ENCODE measurements at places on chromosomes 2 and 18. TPM values are rescaled to one million over a fixed set of nuclear protein-coding genes. Genes with fewer than 3 reads are reported as not detected.

- H3K27me3 ChIP-seq: no peaks in the 10 kb centered on the region
- H3K4me1 ChIP-seq: peaks cover 54% of the 10 kb centered on the region
- no peaks in the 10 kb centered on the region for H3K36me3 ChIP-seq
- no peak for DNase-seq
- H3K4me3 ChIP-seq: no peak overlapping the region
Observed at GRCh38 chr2:101725515-101726192, 28.1 kb downstream of the MAP4K4 start.

DNA sequence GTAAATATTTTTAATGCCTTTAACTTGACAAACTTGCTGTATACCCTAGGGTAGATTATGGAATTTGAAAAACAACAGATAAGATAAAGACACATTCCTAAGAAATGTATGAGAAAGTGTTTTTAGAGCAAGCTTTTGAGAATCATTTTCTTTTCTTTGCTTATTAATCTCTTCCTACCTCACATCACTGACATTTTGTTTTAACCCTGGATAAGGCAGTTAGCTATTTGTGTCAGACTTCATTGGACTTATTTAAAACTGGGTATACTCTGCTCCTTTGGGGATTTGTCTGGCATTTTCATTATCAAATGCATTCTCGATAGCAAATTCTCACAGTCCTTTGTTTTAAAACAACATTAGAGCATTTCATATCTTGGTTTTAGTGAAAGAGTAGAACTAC lies 17.2 kb downstream of the EML4 start:
- H3K27ac ChIP-seq: no peak overlapping the region
- no peaks in the 10 kb centered on the region for H3K36me3 ChIP-seq
- DNase-seq: no peak

CRYBA2 gene
- not detected for total RNA-seq

DPYSL5 gene
- 0.40 TPM for total RNA-seq

DNA sequence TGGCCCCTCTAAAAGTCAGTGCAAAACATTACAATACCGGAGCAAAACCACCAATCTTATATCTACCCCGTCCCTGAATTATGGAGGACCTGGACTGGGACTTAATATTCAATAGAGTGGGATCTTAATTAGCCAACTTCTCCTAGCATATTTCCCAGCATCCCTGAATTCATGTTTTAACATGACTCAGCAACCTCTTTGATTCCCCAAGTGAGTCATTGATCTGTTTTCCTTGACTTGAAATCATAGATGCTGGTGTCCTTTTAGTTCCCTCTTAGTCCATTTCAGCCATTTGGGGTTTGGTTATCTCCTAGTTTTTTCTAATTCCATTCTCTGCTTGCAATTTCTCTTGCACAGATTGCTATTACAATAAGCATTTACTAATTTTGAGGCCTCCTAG lies 677.7 kb upstream of the CELF4 start:
- no peaks in the 10 kb centered on the region for H3K36me3 ChIP-seq
- H3K27ac ChIP-seq: no peak overlapping the region
- no peaks in the 10 kb centered on the region for H3K27me3 ChIP-seq
- no peak for DNase-seq
- H3K4me1 ChIP-seq: no peaks in the 10 kb centered on the region

GRCh38 chr18:53909668-53910067 lies 314.8 kb downstream of the MBD2 start:
- no peak overlapping the region for H3K27ac ChIP-seq
- no peaks in the 10 kb centered on the region for H3K36me3 ChIP-seq
- H3K27me3 ChIP-seq: no peaks in the 10 kb centered on the region
- no peak for DNase-seq
- H3K4me3 ChIP-seq: no peak overlapping the region

GRCh38 chr2:119005555-119005954 lies 63.6 kb downstream of the MARCO start:
- H3K27ac ChIP-seq: no peak overlapping the region
- no peak overlapping the region for H3K4me3 ChIP-seq
- H3K36me3 ChIP-seq: no peaks in the 10 kb centered on the region
- DNase-seq: no peak
- H3K27me3 ChIP-seq: no peaks in the 10 kb centered on the region

SPC25 gene
- total RNA-seq: not detected

DNA sequence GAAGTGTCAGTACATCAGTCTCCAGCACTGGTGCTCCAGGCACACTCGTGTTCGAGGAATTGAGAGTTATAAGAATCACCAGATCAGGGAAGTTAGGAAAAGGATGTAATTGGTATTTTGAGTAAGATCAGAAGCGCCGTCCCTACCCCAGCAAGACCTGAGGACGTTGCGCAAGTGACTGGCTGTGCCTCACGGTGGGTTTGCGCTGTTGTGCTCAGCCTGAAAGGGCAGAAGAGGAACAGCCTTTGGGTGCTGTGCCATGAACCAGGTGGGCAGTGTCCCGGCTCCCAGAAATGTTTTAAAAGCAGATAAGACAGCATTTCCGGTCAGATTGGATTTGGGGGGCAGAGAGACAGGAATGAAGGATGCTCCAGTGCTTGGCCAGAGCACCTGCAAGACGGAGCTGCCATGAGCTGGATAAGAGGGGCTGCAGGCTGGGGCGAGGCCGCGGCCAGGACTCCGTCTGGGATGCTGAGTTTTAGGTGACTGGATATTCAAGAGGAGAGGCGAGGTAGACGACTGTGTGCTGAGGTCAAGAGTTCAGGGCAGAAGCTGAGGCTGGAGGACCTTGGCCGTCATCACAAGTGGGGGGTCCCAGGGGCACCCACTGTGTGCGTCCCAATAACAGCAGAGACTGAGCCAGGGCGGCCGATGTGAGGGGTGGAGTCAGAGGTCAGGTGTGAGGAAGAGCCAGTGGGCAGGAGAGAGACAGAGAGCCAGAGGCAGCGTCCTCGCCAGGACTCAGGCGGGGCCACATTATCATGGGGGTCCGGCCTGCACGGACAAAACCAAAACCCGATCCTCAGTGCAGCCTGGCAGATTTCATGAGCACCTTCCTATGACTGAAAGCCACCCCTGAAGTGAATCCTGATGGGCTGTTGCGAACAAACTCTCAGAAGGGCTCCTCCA lies 77.7 kb upstream of the ALKAL2 start:
- no peak for DNase-seq
- no peaks in the 10 kb centered on the region for H3K4me1 ChIP-seq
- no peak overlapping the region for H3K27ac ChIP-seq

DNA sequence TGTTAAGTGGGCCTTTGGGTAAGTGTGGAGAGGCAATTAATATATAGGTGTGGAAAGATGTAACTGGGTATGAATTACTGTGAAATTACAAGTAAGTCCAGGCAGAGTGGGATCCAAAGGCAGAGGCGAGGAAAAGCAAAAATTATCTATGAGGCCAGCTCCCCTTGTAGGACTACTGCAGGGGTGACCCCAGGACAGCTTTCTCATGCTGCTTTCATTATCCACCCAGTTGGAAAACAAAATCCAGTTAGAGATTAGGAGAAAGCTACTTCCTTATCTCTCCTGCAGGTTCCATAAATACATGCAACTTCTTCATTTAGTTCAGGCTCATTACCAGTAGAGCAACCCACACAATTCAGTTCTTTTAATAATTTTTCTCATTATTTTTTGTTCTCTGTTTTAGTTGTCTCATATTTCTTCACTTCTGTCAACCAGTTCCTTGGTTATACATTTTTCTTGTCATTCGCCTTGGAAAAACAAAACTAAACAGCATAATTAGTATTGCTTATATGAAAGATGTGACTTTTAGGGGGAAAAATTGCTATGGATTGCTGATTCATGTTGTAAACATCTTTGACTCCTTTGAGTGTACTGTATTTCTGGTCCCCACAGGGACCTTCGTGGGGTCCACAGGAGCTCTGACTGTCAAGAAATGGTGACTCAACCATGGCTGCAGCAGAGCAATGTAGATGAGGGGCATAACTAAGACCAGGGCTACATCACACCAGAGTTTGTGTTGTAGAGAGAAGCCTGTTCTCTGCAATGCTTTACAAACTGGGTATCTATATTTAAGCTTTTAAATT lies 110.4 kb upstream of the PARD3B start:
- no peak for DNase-seq
- no peak overlapping the region for H3K27ac ChIP-seq
- H3K4me3 ChIP-seq: no peak overlapping the region

ARHGEF33 gene
- 2.1 TPM for total RNA-seq

DNA sequence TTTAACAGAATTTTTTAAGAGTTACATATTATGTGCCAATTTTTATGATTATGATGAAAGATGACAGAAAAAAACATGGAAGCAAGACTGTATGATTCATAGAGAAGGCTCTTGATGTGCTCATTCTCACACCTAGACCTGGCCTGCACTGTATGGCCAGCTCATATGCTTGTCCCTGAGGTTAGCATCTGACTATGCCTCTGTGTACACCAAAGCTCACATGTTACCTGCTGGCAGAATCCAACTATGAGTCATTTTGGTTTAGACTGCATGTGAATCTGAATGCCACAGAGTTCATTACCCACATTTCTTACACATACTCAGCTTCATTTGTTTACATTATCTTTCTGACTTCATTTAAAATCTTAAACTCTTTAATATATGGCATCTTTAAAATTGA lies 139.0 kb downstream of the DSC3 start:
- H3K4me1 ChIP-seq: no peaks in the 10 kb centered on the region
- H3K36me3 ChIP-seq: no peaks in the 10 kb centered on the region
- no peaks in the 10 kb centered on the region for H3K27me3 ChIP-seq
- no peak for DNase-seq
- no peak overlapping the region for H3K4me3 ChIP-seq

- no peak overlapping the region for H3K4me3 ChIP-seq
- no peaks in the 10 kb centered on the region for H3K27me3 ChIP-seq
- no peaks in the 10 kb centered on the region for H3K36me3 ChIP-seq
- DNase-seq: no peak
Observed at GRCh38 chr2:136162438-136162837, 44.5 kb upstream of the CXCR4 start.

DNA sequence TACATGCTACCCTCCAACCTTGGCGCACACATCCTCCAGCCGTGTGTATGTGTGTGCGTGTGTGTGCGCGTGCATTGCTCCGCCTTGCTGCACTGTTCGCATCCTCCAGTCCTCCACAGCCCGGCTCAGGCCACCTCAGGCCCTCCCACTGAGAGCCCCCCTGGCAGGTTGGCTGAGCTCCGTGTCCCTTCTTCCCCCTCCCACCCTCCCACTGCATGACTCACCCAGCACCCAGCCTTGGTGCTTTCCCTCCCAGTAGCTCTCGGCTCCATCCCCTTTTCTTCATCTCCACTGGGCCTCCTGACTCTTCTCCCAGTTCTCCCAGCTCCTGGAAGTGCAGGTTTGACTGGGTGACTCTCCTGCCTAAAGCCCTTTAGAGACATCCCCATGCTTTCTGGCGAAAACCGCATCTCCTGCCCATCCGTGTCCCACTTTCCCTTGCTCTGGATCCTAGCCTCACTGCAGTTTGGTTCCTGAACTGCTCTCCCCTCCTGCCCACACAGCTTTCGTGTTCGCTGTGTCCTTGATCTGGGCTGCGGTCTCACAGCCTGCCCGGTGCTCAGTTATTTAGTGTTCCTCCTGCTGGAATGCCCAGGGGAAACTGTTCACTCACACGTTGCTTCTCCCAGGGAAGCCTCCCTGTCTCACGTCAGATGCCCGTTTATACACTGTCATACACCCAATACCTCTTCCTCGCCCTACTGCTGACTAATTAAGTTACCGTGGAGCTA lies 4.9 kb downstream of the TMEM177 start:
- H3K4me3 ChIP-seq: no peak overlapping the region
- DNase-seq: no peak
- H3K36me3 ChIP-seq: peaks cover 43% of the 10 kb centered on the region

NAT8 gene
- total RNA-seq: not detected

- H3K27me3 ChIP-seq: no peaks in the 10 kb centered on the region
- DNase-seq: peak; percentile 91
- no peak overlapping the region for H3K27ac ChIP-seq
- H3K36me3 ChIP-seq: no peaks in the 10 kb centered on the region
- no peaks in the 10 kb centered on the region for H3K4me1 ChIP-seq
Observed at GRCh38 chr2:95266781-95267430, 7.3 kb upstream of the PROM2 start.

- no peak for DNase-seq
- no peaks in the 10 kb centered on the region for H3K27me3 ChIP-seq
- H3K4me1 ChIP-seq: peaks cover 25% of the 10 kb centered on the region
- no peak overlapping the region for H3K27ac ChIP-seq
Observed at GRCh38 chr18:75268364-75268646, 57.7 kb downstream of the TSHZ1 start.

SLC16A14 gene
- total RNA-seq: 2.8 TPM

GRCh38 chr2:120227111-120227991 lies 4.2 kb upstream of the TMEM185B start:
- no peak overlapping the region for H3K27ac ChIP-seq
- no peak overlapping the region for H3K4me3 ChIP-seq
- no peak for DNase-seq
- no peaks in the 10 kb centered on the region for H3K27me3 ChIP-seq
- H3K4me1 ChIP-seq: peaks cover 14% of the 10 kb centered on the region

LRP1B gene
- total RNA-seq: 0.42 TPM

PSMA8 gene
- not detected for total RNA-seq

DNA sequence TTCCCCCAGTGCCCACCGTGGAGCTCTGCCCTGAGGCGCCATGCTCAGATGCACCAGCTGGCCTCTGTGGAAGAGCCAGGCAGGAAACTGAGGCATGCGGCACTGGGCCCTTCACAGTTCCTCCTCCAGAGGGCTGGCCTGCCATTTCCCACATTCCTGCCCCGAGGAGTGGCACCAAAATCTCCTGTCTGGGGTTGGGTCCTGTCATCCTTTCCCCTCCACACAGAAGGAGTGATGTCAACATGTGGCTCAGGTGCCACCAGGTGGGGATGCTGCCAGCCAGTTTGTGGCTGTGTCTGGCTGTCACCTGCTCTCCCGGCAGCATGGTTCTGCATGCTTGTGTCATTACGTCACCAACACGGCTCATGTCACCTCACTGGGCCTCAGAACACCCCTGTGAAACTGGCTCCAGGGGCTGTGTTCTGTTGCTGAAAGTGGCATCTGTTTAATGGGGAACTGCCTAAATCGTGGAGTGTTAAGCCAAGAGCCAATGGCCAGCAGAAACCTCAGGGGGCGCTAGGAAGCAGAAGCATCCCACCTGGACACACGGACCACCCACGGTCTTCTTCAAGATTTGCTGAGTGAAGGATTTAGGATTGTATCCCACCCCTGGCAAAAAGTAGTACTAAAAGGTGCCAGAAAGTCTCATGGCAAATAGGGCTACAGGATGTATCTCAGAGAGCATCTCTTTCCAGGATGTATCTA lies 51.3 kb downstream of the ZAP70 start:
- DNase-seq: no peak
- H3K36me3 ChIP-seq: peaks cover 65% of the 10 kb centered on the region
- H3K4me1 ChIP-seq: peaks cover 20% of the 10 kb centered on the region

DNA sequence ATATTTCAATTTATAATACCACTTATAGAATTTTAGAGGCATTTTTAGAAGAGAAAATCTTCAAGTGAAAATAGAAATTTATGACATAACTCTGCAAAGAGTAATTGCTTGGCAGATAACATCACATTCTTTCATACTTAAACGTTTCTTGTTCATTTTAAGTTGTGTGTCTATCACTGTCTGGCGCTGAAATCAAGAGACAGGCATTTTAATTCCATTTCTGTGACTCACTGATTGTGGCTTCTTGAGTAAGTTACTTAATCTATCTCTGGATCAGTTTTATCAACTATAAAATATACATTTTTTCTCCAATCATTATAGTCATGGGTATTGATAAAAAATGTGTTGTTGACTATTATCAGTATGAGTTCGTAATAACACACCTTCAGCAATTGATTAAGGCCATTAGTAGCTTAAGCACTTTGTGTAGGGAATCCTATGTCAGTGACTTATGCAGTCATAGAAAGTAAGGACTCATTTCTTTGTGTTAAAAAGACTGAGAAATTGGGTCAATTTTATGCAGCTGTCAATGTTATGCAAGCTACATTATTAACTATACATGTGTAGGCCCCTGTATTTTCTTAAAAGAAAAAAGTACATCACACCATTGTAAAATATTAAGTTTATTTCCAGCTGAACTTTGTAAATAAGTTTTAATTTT lies 497.3 kb downstream of the CCDC85A start:
- H3K4me3 ChIP-seq: no peak overlapping the region
- no peaks in the 10 kb centered on the region for H3K27me3 ChIP-seq
- no peak overlapping the region for H3K27ac ChIP-seq
